ENCODE measurements at places on chromosomes 1 and 21.

DNA sequence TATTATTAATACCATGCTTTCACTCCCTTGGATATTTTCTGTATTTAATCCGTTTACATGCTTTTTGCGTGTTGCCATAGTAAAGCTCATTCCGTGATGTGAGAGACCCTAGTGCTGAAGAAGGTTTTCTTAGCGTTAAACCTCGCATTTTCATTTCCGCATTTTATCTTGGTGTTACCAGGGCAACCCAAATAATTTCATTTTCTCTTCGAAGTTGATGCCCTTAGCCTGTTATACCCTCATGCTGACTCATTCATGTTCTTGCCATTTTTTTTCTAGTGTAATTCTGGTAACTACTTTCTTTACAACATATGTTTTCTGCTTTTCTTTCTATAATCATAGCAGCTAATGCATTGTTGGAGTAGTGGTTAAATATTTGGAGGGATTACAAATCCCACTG lies 37.2 kb downstream of the LRRC8C start:
- H3K36me3 ChIP-seq, result no peaks in the 10 kb centered on the region
- H3K27ac ChIP-seq, result peak overlapping the region; percentile 92
- H3K4me1 ChIP-seq, result peaks cover 21% of the 10 kb centered on the region
- H3K27me3 ChIP-seq, result no peaks in the 10 kb centered on the region
- DNase-seq, result peak; percentile 92

- DNase-seq, result no peak
- no peaks in the 10 kb centered on the region for H3K36me3 ChIP-seq
- H3K4me1 ChIP-seq, result peaks cover 27% of the 10 kb centered on the region
- H3K27ac ChIP-seq, result no peak overlapping the region
- H3K4me3 ChIP-seq, result no peak overlapping the region
Measured at GRCh38 chr1:159935305-159935704, 10.0 kb upstream of the TAGLN2 start.

GRCh38 chr1:51956528-51957509 lies 33.7 kb downstream of the RAB3B start:
- H3K4me1 ChIP-seq, result peaks cover 89% of the 10 kb centered on the region
- no peaks in the 10 kb centered on the region for H3K36me3 ChIP-seq

DNA sequence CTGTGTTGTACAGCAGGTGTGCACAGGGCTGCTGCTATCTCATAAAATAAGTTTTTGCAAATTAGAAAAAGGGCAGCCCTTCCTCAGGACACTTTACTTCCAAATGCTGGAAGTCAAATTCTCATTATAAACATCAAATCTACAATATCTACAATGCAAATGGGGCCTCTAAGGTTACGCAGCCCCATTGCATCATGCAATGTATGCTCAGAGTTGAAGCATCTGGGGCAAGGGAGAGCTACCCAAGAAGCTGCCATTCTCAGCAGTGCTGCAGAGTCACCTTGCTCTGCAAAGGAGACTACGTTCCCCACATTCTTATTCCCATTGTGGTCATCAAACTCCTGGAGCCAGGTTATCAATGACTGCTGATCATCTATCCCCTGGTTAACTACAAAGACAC lies 208.9 kb upstream of the POGK start:
- no peak for DNase-seq
- no peaks in the 10 kb centered on the region for H3K4me1 ChIP-seq
- no peak overlapping the region for H3K4me3 ChIP-seq
- H3K27me3 ChIP-seq, result no peaks in the 10 kb centered on the region
- H3K36me3 ChIP-seq, result no peaks in the 10 kb centered on the region

GRCh38 chr21:35021546-35021945 lies 27.6 kb downstream of the RUNX1 start:
- H3K27me3 ChIP-seq, result no peaks in the 10 kb centered on the region
- H3K36me3 ChIP-seq, result no peaks in the 10 kb centered on the region
- no peak overlapping the region for H3K4me3 ChIP-seq
- no peak overlapping the region for H3K27ac ChIP-seq
- H3K4me1 ChIP-seq, result peaks cover 19% of the 10 kb centered on the region

GRCh38 chr1:31920956-31921355 lies 17.2 kb downstream of the PTP4A2 start:
- DNase-seq, result no peak
- no peaks in the 10 kb centered on the region for H3K4me1 ChIP-seq
- H3K27me3 ChIP-seq, result no peaks in the 10 kb centered on the region
- H3K36me3 ChIP-seq, result no peaks in the 10 kb centered on the region

DNA sequence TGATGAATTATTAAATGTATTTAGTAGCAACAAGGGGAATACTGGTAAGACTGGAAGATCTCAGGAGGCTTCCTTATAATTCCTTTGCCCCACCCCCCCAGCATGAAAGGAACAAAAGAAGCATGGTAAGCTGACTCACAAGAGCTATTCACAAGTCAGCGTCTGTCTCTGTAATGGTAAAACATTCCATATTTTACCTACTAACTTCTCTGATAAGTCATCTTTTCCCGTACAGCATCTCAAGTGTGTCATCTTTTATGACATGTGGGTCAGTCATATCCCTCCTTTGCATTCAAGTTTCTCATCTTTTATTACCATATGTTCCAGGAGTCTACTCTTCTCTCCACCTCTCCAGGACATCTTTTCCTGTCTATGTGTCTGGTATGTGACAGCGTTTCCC lies 241.3 kb downstream of the PLA2G4A start:
- no peak for DNase-seq
- no peaks in the 10 kb centered on the region for H3K27me3 ChIP-seq
- no peaks in the 10 kb centered on the region for H3K4me1 ChIP-seq
- H3K27ac ChIP-seq, result no peak overlapping the region

DNA sequence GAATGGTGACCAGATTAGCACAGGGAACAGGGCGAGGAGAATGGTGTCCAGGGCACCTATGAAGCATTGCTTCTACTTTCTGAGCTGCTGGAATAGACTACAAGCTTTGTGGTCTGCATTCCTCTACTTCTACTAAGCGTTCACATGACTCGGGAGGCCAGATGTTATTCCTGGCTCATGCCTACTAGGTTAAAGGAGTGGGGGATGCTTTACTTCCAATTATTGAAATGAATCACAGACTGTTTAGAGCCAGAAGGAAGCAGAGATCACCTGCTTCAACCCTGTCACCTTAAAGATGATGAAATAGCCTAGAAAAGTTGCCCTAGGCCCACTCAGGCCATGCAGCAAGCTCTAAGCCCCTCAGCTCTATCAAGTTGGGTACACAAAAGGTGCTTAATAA lies 633.5 kb downstream of the KIF26B start:
- no peaks in the 10 kb centered on the region for H3K36me3 ChIP-seq
- H3K27ac ChIP-seq, result no peak overlapping the region
- no peak overlapping the region for H3K4me3 ChIP-seq
- no peaks in the 10 kb centered on the region for H3K4me1 ChIP-seq

DNA sequence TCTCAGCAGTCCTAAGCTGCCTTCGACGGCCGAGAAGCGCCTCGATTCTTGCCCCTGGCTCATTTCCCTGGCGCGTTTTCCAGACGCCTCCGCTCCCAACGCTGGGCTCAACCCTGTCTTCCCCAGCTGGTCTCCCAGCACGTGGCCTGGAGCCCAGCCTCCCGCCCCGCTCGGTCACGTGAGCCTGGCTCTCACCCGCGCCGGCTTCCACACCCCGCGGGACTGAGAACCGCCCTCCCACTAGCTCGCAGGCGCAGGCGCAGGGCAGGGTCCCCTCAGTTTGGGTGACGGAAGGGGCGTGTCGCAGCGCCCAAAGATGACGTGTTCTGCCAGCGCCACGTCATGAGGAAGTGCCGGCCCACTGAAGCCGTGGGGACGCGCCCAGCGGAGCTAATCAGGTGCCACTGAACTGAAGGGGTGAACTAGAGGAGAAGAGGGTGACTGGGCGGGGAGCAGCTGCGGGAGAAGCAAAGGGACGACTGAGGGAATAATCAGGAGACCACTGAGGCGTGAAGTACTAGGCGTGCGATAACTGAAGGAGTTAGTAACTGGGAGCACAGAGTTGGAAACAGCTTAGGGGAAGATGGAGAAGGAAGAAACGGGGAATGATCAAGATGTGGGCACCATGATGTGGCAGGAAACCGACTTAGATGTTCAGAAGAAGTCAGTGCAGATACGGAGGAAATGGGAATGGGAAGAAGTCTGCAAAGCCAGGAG lies at the start of gene DHDDS:
Gene DHDDS (plus strand): TSS at position 343 of the 717 bp plus-strand sequence. CDS start 625 bp downstream, outside the sequence.
- H3K36me3 ChIP-seq, result 0 out of 2 replicates have a peak, but pooled peaks cover 4% of the 10 kb centered on the region
- peaks cover 8% of the 10 kb centered on the region for H3K4me1 ChIP-seq
- H3K27ac ChIP-seq, result peak within 1 kb of the TSS; percentile 33
- H3K4me3 ChIP-seq, result peak within 1 kb of the TSS; percentile 78
- peak; percentile 98 for DNase-seq

- peak; percentile 84 for DNase-seq
- H3K27ac ChIP-seq, result peak overlapping the region; percentile 85
- no peaks in the 10 kb centered on the region for H3K36me3 ChIP-seq
- H3K27me3 ChIP-seq, result no peaks in the 10 kb centered on the region
Measured at GRCh38 chr1:184649451-184649888, 105.2 kb downstream of the EDEM3 start.

GRCh38 chr1:28249013-28249865 lies 10.1 kb upstream of the SESN2 start:
- no peaks in the 10 kb centered on the region for H3K36me3 ChIP-seq
- peak; percentile 40 for DNase-seq
- H3K27me3 ChIP-seq, result no peaks in the 10 kb centered on the region
- peak overlapping the region; percentile 47 for H3K4me3 ChIP-seq
- peaks cover 39% of the 10 kb centered on the region for H3K4me1 ChIP-seq

DNA sequence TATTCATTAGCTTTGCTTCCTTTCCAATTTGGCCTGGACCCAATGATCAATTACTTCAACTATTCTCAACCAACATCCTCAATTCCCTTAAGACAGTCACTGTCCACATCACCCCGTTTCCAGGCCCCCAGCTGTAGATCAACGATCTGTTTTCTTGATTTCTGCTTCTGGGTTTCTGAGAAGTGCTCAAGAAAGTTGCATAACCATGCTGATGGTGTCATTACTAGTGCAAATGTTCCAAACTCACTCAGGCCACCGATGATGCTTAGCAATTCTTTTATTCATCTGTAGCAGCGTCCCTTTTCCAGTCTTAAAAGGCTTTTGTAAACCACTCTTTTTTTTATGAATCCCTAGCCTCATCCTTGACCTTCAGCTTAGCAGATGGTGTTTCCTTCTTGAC lies 155.8 kb upstream of the PTGFR start:
- DNase-seq, result no peak
- no peak overlapping the region for H3K27ac ChIP-seq
- no peaks in the 10 kb centered on the region for H3K36me3 ChIP-seq
- no peaks in the 10 kb centered on the region for H3K4me1 ChIP-seq

- no peak for DNase-seq
- H3K27ac ChIP-seq, result no peak overlapping the region
- no peaks in the 10 kb centered on the region for H3K36me3 ChIP-seq
- no peak overlapping the region for H3K4me3 ChIP-seq
Measured at GRCh38 chr1:3042481-3042880, 21.2 kb downstream of the ACTRT2 start.

DNA sequence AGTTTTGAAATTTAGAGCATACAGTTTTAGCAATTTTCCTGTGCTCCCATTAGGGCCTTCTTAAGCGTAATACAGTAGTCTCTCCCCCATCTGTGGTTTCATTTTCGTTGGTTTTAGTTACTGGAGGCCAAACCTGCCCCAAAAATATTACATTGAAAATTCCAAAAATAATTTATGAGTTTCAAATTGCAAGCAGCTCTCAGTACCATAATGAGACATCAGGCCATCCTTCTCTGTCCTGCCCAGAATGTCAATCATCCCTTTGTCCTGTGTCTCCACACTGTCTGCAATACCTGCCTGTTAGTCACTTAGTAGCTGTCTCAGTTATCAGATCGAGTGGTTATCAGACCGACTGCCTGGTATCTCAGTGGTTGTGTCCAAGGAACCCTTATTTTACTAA lies 45.4 kb downstream of the ADSS2 start:
- peak overlapping the region; percentile 28 for H3K4me3 ChIP-seq
- DNase-seq, result peak; percentile 92
- no peaks in the 10 kb centered on the region for H3K27me3 ChIP-seq

- H3K27me3 ChIP-seq, result no peaks in the 10 kb centered on the region
- DNase-seq, result no peak
- H3K27ac ChIP-seq, result no peak overlapping the region
- H3K36me3 ChIP-seq, result no peaks in the 10 kb centered on the region
- 0 out of 2 replicates have a peak, but pooled peaks cover 3% of the 10 kb centered on the region for H3K4me1 ChIP-seq
Measured at GRCh38 chr1:200337410-200337809, 72.4 kb downstream of the ZNF281 start.

GRCh38 chr21:42424914-42425541 lies 21.3 kb downstream of the UBASH3A start:
- H3K4me3 ChIP-seq, result no peak overlapping the region
- peak; percentile 32 for DNase-seq
- peaks cover 100% of the 10 kb centered on the region for H3K27me3 ChIP-seq
- H3K36me3 ChIP-seq, result no peaks in the 10 kb centered on the region

- no peaks in the 10 kb centered on the region for H3K27me3 ChIP-seq
- no peaks in the 10 kb centered on the region for H3K4me1 ChIP-seq
- no peak for DNase-seq
- no peak overlapping the region for H3K4me3 ChIP-seq
Measured at GRCh38 chr1:117707371-117707770, 101.5 kb downstream of the TENT5C start.

DNA sequence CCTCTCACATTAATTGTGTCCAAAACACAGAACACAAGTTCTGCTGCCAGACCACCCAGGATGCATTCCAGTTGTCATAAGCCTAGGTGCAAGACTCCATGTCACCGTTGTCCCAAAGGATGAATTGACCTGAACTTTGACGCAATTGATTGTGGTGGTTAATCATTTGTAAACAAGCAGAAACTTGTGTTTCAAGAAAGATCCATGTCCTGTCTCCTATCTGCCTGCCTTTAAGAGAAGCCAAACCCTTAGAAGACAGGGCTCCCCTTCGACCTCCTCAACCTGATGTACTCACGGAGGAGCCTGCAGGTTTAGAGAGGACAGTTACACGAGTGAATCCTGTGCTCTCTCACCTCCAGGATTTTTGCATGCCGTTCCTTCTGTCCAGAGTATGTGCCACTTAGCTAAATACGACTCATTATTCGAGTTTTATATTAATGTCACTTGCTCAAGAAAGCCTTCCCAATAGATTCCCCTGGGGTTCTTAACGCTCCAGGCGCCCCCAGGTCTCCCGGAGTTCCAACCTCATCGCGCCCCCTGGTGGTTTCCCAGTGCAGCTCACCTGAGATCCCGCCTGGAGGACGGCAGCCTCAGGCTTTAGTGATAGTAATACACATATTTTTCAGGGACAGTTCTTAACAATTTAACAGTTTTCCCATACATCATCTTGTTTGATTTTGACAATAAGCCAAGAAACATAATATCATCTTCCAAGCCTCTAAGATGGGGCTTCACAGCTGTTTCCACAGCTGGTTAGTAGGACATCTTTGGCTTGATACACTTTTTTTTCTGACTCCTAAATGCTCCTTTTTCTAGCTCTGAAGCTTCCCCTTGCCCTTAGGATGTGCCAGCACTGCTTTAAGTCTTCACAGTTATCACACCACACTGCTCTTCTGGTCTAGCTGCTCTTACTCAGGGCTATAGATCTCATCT lies 2.4 kb upstream of the C8B start:
- no peak overlapping the region for H3K27ac ChIP-seq
- no peak for DNase-seq
- no peaks in the 10 kb centered on the region for H3K27me3 ChIP-seq
- no peak overlapping the region for H3K4me3 ChIP-seq
- H3K36me3 ChIP-seq, result no peaks in the 10 kb centered on the region
- no peaks in the 10 kb centered on the region for H3K4me1 ChIP-seq

- no peak overlapping the region for H3K27ac ChIP-seq
- no peak overlapping the region for H3K4me3 ChIP-seq
- no peaks in the 10 kb centered on the region for H3K4me1 ChIP-seq
- no peaks in the 10 kb centered on the region for H3K36me3 ChIP-seq
- H3K27me3 ChIP-seq, result no peaks in the 10 kb centered on the region
Measured at GRCh38 chr1:28893403-28894102, 20.8 kb upstream of the EPB41 start.

GRCh38 chr1:92442351-92442750 lies 44.4 kb downstream of the GFI1 start:
- H3K36me3 ChIP-seq, result no peaks in the 10 kb centered on the region
- no peak overlapping the region for H3K27ac ChIP-seq
- H3K27me3 ChIP-seq, result no peaks in the 10 kb centered on the region

All from MM.1S (cell line).